Fibroblast of lung (primary cell): ENCODE measurements at places on chromosomes 16 and 17.

DNA sequence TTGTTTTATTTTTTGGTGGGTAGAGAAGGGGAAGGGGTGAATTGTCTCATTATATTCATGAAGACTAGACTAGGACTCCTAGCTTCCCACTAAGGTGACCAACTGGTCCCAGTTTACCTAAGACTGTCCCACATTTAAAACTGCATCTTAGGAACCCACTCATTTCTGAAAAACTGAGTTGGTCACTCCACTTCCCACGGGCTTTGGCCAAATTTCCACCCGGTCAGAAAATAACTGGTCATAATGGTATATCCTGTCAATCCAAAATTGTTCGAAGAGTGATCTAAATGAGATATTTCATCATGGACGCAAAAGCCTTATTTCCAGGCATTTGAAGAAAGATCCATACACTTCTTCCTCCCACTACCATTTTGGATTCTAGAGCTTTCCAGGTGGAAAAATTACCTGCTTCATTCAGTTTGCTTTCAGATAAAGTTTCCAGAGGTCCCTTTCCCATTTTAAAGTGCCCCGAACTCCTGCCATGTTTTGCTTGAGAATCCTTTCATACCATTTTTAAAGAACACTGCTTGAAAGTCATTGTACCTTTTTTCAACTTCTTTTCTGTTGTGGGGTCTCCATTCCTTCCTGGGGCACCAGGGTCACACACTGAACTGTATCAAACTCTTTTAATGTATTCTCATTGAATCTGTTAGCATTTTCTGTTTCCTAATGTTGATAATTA lies 21.8 kb upstream of the ZFHX3 start:
- DNase-seq, result no peak

DNA sequence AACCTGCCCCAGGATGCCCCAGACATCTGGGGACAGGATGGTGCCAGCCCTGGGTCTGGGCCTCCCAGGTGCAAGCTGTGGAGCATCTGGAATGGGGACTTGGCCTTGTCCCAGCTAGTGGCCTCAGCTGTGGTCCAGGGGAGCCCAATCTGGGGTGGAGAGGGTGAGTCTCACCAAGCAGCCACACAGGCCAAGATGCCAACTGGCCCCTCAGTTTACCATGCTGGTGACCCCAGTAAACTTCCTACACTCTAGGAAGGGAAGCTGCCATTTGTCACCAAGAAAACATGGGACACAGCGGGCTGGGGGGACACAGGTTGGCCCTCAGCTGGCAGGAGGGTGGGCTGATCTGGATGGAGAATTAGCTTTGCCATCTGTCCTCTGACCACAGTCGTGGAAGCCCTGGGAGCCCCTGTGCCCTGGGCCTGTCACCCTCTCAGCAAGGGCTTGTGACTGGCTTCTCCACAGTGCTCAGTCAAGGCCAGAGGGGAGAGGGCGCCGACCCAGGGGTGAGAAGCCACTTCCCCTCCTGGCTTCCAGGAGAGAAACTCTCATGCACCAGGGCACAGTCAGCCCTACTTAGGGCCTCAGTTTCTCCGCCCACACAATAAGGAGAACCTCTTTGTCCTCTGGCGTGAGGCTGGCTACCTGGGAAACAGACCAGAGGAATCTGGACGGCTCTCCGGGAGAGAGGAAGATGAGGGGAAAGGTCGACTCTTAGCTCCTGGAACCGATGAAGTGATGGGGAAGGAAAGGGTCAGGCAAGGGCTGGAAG lies 126.4 kb upstream of the SMURF2 start:
- no peak for DNase-seq

DNA sequence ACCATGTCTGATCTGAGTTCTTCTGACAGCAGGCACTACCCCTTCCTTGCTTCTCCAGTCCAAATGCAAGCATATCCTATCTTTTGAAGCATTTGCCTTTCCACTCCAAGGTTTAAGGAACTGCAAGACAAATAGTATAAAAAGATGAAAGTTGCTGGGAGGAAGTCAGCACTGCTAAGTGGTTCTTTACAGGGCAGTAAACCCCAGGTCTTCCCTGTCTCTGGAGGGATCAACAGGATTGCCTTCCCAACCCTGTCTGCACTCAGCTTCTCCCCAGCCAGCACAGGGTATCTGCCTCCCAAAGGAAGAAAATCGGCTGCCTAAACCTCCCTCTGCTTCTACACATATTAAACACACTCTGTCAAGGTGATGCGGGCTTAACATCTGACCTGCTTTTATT lies 46.8 kb downstream of the SOX9 start:
- DNase-seq, result no peak

GRCh38 chr16:2974319-2975056 lies 5.3 kb downstream of the PAQR4 start:
- no peak for DNase-seq

GRCh38 chr17:49901460-49902331 lies 53.8 kb upstream of the TAC4 start:
- DNase-seq, result no peak

DNA sequence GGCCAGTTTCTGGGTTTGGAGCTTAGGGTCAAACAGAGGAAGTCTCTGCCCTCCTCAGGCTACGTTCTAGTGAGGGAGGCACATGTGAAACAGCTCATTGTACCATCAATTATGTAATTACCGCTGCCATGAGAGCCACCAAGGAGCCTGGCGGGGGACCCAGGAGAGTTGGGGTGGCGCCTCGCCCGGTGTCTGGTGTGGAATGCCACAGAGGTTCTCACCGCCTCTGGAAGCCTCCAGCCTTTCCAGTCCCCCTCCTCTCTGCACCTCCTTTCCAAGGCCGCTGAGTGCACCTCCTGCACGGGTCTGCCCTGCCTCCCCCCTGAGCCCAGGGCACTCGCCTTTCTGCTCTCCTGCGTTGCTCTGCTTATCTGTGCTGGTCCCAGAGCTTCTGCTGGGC lies 51.4 kb downstream of the SREBF1 start:
- no peak for DNase-seq

DNA sequence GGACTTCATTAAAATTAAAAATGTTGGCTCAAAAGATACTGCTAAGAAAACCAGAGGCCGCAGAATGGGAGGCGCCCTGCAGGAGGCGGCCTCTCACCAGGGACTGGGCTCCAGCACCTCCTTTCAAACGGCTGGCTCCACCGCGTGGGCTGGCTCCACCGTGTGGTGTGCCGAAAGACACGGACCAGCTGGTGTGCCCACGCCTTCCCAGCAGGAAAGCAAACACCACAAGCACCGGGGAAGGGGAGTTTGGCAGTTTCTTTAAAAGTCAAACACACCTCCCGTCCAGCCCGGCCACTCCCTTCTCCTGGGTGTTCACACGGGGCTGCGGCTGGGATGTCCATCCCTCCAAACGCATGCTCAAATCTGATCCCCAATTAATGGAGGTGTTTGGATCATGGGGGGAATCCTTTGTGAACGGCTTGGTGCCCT lies 13.9 kb downstream of the HAGH start:
- peak; percentile 89 for DNase-seq

- DNase-seq, result no peak
Observed at GRCh38 chr16:71576971-71577370, at the start of gene TAT. Gene TAT, minus strand, starts transcription at chr16:71577092. Its CDS starts 677 bp downstream, at chr16:71576415.

DNA sequence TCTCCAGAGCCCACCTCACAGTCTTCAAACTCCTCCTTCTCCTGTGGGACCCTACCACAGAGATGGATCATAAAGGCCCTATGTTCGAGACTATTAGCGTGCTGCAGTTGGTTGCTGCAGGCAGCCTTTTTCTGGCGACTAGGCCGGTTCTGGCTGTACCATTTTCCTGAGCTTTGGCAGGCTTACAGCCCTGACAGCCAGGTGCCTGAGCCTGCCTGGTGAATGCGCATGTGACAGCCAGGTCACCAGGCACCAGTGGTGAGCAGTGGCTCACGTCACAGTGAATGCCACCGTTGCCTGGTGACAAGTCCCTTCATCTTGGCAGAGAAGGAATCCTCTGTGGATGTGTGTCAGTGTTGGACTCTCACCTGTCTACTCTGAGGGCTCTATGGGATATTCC lies 978.8 kb downstream of the KCNJ18 start:
- DNase-seq, result no peak

DNA sequence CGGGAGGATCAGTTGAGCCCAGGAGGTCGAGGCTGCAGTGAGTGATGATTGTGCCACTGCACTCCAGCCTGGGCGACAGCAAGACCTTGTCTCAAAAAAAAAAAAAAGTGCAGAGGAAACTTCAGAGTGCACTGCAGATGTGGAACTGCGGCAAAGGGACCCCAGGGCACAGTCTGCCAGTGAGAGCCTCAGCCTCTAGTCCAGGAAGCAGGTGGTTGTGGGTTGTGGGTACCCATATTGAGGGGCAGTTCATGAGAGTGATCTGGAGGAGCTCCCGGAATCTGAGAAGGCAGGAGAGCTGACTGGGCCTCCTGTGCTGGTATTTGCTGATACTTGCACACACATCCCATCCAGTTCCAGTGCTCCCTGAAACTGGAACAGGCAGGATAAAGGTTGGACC lies 13.1 kb downstream of the FOXN1 start:
- DNase-seq, result no peak

DNA sequence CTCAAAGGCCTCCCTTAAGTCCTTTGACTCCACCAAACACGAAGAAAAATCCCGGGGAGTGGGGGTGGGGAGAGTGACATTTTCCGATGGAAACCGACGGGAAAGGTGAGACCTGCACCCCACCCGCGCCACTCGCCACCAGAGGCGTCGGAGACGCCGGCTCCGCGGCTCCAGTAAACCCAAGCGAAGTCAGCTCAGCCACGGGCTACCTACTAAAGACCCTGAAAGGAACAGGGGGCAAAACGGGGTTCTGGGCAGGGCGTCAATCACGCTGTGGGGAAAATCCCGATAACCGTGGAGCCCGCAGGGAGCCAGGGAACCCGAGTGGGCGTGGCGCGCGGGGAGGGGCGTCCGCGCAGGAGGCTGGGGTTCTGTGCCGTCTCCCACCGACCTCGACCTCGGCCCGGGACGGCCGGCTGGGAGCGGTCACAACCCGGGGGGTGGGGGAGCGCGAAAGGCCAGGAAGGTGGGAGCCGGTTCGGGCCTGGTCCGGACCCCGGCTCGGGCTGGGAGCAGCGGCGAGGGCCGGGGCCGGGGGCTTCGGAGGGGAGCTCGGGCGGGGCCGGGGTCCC lies 565 bp downstream of the WDR45B start:
- no peak for DNase-seq

DNA sequence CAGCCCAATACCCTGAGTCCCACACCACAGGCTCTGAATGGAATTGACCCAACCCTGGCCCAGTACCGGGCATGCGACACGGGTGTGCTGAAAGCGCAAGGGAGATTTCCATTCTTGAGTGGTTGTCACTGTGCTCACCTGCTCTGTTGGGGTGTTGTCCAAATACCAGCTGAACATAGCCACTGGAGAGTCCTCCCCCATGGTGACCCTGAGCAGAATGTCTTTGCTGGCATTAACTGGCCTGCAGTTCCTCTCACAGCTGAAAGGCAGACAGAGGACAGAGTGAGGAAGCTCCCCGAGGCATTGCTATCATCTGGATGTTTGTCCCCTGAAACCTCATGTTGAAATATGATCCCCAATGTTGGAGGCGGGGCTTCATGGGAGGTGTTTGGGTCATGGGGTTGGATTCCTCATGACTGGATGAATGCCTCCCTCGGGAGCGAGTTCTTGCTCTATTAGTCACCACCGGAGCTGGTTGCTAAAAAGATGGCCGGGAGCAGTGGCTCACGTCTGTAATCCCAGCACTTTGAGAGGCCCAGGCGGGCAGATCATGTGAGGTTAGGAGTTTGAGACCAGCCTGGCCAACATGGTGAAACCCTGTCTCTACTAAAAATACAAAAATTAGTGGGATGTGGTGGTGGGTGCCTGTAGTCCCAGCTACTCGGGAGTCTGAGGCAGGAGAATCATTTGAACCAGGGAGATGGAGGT lies 57.3 kb upstream of the BCO1 start:
- peak; percentile 95 for DNase-seq

DNA sequence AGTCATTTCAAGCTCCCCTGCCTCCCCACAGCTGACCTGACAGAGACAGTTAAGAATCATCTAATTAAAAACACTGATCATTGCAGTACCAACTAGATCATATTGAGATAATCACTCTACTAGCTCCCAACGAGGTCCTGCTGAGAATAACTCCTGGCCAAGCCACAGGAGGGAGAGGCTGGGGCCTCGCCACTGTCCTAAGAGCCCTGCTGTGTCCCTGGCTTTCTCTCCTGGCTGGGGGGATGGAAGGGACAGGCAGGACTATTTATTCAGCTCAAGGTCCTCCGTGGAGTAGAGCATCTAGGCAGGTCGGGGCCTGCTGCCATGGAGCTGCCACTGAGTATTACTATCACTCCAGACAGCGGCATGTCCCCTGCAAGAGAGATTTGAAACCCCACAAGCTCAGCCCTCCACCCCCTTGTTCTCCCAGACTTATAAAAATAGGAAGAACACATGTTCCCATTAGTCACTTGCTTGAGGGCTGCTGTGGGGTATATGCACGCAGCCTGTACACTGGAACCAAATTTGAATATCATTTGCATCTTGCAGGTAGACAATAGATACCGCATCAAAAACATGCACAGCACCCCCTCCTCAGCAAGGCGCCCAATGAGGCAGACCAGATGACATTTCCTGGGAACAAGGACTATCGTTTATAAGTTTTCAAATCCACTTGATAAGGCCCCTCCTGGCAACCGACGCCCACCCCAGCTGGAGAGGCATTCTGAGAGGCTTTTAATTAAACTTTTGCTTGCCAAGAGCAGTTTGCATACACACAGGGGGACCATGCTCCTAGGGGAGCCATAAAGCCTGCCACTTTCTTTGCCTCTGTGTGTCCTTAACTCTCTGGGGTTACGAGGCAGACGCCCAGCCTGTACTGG lies 385.2 kb upstream of the ZFHX3 start:
- no peak for DNase-seq

- DNase-seq, result no peak
Observed at GRCh38 chr16:53445534-53445933, 11.3 kb downstream of the RBL2 start.

GRCh38 chr17:34579017-34579946 lies at the start of gene TMEM132E:
Gene TMEM132E, plus strand, starts transcription at chr17:34579582. Its CDS starts 1,495 bp downstream, at chr17:34581077.
- peak; percentile 4 for DNase-seq

- DNase-seq, result no peak
Observed at GRCh38 chr16:67790071-67790470, 16.3 kb downstream of the RANBP10 start.

GRCh38 chr17:68352041-68352440 lies 60.7 kb downstream of the ARSG start:
- peak; percentile 8 for DNase-seq

DNA sequence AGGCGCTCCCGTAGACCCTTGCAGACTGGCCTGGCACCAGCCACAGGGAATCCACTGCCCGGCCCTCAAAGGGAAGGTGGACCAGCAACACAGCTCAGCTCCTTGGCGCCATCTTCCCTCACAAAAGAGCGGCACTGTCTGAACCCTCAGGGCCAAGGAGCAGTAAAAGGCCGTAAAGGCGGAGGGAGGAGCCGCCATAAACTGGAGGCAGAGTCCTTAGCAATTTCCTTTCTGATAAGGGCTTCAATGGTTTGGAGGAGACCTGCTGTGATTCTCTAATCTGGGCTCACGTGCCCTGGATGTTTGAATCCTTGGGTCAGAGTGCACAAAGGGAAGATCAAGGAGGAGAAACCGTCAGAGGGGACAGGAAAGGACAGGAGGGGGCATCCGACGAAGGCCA lies 15.5 kb upstream of the AXIN2 start:
- DNase-seq, result no peak
